Renal cortical epithelial cell (primary cell): ENCODE measurements at places on chromosomes 6 and 20. TPM values are rescaled to one million over a fixed set of nuclear protein-coding genes. Genes with fewer than 3 reads are reported as not detected.
A peak's percentile ranks its signal among the peaks of the same experiment; 100 is the strongest.

GATA5 gene
- total RNA-seq = not detected in 2 replicates

DNA sequence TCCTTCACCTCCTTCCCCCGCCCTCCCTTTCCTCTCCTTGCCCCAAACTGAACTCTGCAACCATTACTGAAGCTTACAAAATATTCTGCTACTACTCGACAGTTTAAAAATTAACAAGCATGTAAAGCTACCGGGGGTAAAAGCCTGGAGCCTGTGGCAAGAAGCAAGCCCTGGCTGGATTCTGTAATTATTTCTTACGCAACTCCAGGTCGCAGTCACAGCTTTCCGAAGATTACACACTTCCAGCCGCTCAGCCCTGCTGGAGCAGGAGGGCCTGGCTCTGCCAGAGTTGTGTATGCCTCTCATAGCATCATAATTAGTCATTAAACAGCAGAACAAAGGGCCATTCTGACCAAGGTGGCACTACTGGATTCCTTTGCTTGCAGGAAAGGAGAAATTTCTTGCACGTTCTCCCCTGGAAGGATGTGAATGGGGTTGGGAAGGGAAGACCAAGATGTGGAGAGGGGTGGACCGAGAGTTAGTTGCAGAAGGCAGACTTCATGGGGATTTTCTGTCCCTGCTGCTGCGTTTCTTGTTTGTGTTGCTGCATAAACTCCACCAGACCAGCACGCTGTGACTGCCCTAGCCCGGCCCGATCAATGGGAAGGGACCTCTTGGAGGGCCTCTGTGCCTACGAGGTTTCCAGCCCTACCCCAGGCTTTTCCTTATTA lies 23.6 kb downstream of the FOXQ1 start:
- peak; percentile 99 for DNase-seq

LZTS3 gene
- total RNA-seq = 21.7 and 23.5 TPM in 2 replicates

GRCh38 chr20:62688855-62689460 lies 19.7 kb upstream of the NTSR1 start:
- DNase-seq = no peak

GRCh38 chr6:43758617-43759050 lies 11.4 kb upstream of the VEGFA start:
- DNase-seq = no peak

GRCh38 chr20:43977252-43977651 lies 62.6 kb downstream of the TOX2 start:
- no peak for DNase-seq

DNA sequence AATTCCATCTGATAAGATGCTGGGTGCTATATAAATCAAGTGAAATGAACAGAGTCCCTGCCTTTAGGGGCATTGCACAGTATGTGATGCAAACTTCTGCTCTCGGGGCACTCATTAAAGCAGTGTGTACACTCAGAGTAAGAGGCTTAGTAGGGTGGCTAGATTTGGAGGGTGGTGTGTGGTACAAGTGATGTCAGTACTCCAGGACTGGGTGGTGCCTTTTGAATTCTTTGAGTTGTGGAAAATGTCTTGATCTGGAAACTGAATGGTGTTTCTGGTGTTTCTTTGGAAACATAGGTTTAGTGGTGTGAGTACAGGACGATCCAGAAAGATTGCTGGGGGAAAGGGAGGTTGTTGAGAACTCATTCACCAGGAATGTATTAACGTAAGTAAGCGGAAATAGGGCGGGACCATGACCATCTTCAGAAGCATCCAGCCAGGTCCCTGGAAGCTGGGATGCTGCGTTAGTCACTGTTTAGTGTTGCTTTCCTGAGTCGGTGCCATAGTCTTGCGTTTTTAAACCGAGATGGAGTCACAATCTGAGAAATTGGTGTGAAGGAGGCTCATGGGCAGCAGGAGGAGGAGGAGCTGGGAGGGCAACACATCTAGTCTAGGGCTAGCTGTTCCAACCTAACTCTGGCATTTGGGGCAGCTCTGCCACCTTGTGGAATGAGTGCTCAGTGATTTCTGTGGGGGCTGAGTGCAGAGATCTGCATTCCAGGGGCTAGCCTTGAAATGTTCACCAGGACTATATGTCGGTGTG lies 70.3 kb downstream of the SCAND1 start:
- DNase-seq = peak; percentile 97

- no peak for DNase-seq
These were observed 34.8 kb upstream of the NUP153 start for GRCh38 chr6:17741507-17741906.

GRCh38 chr6:116362276-116362675 lies 8.5 kb upstream of the DSE start:
- DNase-seq = no peak

GPR6 gene
- total RNA-seq = not detected in 2 replicates

DNA sequence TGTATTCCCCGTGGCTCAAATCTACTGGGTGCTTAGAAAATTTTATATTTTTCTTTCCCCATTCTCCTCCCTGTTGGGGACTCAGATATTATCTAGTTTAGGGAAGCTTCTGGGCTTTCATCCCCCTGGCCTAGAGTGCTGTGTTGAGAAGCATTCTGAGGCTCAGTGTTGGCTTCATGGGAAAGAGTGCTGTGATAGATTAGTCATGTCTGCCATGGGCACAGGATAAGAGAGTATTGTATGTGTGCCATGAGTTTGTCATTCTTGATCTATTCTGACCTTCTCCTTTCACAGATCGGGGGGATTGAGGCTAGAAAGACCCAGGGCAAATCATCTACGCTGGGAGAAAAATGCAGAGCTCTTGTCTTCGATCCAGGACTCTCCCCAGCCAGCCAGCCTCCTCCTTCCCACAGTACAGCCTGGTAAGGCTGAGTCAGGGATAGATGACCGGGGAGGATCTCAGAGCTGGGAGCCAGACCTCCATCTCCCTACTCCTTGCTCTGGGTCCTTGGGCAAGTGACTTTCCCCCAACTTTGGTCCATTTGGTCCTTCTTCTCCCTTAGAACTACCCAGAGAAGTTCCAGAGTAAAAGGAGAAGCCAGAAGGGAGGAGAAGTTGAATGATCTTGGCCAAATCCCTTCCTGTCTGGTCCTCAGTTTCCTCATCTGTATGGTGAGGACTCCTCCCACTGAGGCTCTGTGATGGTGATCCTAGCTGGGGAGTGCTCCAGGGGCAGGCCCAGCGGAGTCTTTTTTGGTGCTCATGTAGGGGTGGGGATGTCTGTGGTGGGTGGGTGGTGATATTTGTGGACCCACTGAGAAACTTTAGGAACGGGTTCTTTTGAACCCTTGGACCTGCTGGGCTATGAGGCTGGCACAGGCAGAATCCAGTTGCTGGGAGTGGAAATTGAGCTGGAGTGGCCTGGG lies 5.0 kb downstream of the SRC start:
- no peak for DNase-seq

HLA-DRB1 gene
- total RNA-seq = 0.99 and 18.2 TPM in 2 replicates

DNA sequence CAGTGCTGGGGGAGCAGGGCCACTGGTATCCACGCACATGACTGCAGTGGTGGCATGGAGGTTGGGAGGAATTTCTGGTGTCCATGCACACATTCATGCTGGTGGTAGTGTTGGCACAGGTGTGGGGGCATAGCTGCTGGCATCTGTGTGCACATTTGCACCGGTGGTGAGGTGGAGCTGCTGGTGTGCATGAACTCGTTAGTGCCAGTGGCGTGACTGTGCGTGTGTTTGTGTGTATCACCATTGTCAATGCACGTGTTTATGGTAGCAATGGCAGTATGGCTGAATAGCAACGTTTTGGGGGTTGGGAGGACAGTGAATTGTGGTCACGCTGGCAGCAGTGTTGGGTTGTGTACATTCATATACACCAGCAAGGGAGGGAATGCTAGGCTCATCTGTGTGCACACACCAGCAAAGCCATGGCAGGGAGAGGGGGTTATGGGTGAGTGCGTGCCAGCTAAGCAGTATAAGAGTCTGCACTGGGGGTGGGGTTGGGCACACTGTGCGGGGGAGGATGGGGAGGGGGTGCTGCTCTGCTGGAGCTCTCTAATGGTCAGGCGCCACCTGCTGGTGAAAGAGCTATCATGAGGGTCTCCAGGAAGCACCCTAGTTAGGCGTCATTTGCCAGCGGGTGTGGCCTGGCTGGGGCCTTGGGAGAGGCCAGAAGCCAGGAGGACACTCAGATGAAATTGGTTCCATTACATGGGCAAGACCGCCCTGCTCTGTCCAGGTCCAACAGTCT lies 626.1 kb upstream of the ID4 start:
- no peak for DNase-seq

- no peak for DNase-seq
These were observed 50.3 kb upstream of the LY86 start for GRCh38 chr6:6538261-6538660.

EYA4 gene
- total RNA-seq = 0.17 and 1.1 TPM in 2 replicates

KCNQ5 gene
- total RNA-seq = under 0.01 and 0.35 TPM in 2 replicates

PTPRT gene
- total RNA-seq = not detected in 2 replicates

GRCh38 chr20:57772349-57772964 lies 62.6 kb upstream of the PMEPA1 start:
- peak; percentile 80 for DNase-seq

DNA sequence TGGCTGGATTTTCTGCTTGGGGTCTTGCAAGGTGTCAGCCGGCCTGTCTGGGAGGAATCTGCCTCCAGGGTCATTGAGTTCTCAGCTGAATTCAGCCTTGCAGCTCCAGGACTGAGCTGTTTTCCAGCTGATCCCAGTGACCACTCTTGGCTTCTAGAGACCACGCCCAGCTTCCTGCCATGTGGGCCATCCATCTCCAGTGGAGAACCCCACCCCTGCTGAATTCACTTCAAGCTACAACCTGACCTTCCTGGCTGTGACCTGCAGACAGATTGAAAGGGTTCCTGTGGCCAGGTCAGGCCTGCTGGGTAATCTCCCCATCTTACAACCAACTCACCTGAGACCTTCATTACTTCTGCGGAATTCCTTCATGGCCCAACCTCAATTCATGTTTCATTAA lies 26.5 kb upstream of the SYNDIG1 start:
- DNase-seq = no peak

- DNase-seq = no peak
These were observed 190.2 kb downstream of the DTNBP1 start for GRCh38 chr6:15472621-15473020.

DNA sequence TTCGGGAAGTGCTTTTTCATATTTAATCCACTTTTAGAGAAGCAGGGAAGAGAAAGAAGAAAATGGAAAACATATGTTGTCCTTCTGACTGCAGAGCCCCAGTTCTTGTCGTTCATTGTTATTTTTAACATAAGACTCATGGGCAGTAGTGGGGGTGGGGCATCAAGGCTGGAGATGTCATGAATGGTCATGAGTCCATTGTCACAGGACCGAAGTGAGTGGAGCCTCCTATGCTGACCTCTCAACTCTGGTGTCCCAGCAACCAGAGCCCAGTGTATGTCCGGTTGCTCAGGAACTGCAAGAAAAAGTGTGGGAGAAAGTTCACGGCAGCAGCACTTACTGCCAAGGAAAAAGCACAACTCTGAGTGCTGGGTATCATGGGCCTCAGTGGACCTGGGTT lies 108.6 kb downstream of the BANF2 start:
- no peak for DNase-seq

CDYL gene
- total RNA-seq = 25.2 and 32.0 TPM in 2 replicates

GRCh38 chr20:31822421-31823330 lies 3.5 kb downstream of the MYLK2 start:
- peak; percentile 81 for DNase-seq

ERVFRD-1 gene
- total RNA-seq = not detected in 2 replicates

GRCh38 chr6:118708744-118709143 lies 57.4 kb upstream of the CEP85L start:
- no peak for DNase-seq

CD40 gene
- 38.6 and 89.6 TPM in 2 replicates for total RNA-seq

TTLL9 gene
- 0.94 TPM in 1 of 2 replicates, not detected in the other for total RNA-seq

- no peak for DNase-seq
These were observed 21.9 kb downstream of the NEDD9 start for GRCh38 chr6:11210386-11211138.

GRCh38 chr20:10916312-10916711 lies 242.5 kb upstream of the JAG1 start:
- DNase-seq = no peak

RBBP8NL gene
- total RNA-seq = not detected in 2 replicates

DNA sequence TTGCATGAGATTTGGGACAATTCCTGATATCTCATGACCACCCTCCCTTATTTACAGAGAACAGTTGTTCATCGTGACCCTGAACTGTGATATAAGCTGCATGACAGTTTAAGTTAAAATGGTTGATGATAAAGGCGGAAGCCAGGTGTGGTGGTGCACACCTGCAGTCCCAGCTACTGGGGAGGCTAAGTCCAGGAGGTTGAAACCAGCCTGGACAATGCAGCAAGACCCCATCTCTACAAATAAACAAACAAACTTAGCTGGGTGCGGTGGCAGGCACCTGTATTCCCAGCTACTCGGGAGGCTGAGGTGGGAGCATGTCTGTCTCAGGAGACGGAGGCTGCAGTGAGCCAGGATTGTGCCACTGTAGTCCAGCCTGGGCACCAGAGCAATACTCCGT lies 24.1 kb downstream of the COL20A1 start:
- DNase-seq = no peak

GRCh38 chr6:71224011-71224410 lies 64.6 kb upstream of the OGFRL1 start:
- DNase-seq = peak; percentile 48

DNA sequence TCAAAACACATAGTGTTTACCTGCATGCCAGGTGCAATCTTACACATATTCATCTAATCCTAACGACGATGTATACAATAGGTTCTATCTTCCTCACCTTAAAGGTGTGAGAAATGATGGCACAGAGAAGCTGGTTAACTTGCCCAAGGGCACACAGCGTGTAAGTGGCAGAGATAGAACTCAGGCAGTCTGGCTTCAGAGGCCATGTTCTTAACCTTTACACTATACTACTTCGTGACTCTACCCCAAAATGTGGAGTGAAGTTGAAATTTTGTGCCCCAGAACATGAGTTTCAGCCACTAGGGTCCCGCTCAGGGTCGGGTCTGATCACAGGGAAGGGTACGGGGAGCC lies 584 bp downstream of the VPS52 start:
- DNase-seq = no peak

DNA sequence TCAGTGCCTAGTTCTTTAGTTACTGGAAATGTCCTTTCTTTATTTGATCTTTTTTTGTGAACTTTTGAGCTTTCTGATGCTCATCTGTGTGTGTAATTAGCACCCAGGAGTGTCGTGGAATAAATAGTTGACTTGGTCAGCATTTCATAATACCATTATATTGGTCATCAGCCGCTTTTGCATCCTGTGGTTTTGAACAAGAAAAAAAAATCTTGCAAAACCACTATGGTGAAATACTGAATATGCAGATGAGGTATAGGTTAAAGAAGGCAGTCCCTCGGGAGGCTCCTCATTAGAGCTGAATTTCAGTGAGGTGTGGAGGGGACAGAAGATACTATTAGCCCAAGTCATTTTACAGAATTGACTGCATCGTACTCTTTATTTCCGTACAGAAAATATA lies 90.1 kb downstream of the FOXO3 start:
- DNase-seq = peak; percentile 80

FAM209B gene
- not detected in 2 replicates for total RNA-seq

GRCh38 chr6:160116411-160116810 lies 5.2 kb upstream of the SLC22A1 start:
- DNase-seq = no peak

PPP1R3G gene
- total RNA-seq = 4.7 and 6.3 TPM in 2 replicates

KHDC1 gene
- total RNA-seq = 2.9 and 3.6 TPM in 2 replicates
